ENCODE measurements at places on chromosomes 12 and 14.

- no peak for DNase-seq
Observed at GRCh38 chr14:98999901-99000300, 272.1 kb downstream of the BCL11B start.

DNA sequence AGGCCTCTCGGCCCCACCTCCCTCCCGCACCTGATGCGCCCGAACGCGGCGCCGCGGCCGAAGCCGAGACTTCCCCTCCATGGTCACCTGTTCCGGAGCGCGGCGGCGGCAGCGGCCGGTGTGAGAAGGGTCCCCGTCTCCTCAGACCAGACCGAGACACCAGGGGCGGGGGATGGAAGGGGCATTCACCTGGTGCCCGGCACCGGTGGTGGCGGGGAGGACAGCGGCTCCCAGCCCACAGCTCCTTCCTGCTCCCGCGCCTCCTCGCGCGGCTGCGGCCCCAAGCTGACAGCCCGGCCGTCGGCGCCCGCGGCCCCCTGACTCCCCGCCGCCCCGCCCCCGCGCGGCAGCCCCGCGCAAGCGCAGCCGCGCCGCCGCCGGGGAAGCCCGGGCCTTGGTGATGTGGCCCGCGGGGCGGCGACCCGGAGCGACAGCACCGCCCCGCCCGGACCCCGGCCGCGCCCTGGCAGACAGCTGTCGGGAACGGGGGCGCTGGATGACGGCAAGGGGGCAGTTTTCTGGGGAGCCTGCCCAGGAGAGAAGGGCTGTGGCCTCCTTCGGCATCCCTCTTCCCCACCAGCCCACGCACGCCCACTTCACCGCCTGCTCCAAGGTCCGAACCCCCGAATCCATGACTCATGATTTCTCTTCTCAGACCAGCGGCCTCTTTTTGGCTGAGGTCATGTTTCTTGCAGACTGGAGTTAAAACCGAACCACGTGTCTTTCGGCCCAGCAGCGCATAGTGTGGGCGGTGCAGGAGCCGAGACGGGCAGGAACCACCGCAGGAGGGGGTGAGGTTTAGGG lies at the start of gene SLC41A2:
SLC41A2 (minus strand) TSS at position 290 of the 804 bp plus-strand sequence. CDS start 29,763 bp downstream, outside the sequence.
- DNase-seq, result peak; percentile 87

DNA sequence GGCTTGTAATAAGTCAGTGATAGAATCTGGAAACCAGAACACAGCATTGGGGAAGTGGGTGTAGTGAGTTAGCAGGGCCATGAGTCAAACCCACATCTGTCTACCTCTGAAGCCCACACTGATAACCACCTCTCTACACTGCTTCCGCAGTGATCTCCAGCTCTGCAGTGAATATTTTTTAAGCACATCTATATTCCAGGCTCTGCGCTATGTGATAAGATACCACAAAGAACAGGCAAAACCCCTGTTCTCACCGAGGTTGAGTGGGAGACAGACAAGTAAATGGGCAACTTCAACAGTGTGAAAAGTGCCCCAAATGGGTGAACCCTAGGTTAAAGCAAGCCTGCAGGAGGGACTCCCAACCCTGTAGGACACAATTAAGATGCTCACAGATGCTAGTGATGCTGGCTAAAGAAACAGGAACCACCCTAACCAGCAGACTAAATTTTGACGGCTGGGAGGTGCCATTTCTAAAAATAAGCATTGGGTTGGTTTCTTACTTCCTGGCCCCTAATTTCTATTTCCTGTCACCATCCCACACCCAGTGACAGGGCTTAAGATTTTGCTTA lies 375.0 kb downstream of the DPF3 start:
- DNase-seq, result no peak

DNA sequence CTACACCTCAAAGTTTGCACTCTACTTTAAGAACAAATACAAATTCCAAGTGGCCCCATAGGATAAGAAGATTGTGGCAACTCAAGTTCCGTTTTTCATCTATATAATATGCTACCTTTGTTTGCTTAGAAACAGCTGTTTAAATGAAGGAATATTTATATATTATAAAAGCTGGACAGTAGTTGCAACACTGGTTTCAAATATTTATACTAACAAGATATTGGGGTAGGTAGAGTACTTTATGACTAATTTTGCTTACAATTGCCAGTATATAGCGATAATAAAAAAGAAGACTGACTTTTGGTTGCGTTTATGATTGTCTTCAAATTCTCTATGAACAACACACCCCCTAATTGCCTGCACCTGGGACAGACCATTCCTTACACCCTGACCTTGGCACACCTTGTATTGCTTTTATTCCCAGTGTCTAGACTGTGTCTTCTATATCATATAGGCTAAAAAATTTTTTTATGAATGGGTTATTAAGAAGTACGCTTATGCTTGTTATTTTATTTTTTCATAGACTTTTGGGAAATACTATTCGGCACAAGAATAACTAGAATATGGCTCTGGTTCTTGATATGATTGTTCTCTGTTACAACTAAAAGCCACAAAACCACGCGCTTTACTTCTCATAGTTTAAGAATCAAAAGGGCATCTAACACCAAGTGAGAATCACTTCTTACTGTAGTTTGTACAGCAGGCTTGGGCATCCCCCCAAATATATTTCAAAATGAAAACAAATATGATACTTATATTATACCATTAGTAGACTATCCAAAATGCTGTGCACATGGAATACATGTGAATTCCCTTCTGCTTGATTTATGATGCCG lies 455.4 kb upstream of the DCN start:
- DNase-seq, result no peak

DNA sequence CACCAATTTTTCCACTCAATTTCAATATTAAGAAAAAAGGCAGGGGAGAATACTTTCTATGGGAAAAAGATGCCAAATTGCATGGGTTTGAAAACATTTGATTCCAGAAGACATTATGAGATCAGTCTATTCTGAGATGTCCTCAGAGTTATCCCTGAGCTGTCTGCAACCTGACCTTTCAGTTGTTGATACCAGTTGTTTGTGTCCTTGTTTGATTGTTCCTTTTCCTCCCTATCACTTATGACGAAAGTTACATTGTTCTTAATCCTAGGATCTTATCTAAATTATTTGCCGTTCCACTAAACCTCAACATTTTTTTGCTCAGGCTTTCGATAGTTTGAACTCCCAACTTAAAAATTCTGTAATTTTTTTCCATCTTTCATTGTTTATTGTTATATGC lies 336.3 kb upstream of the NOVA1 start:
- no peak for DNase-seq

GRCh38 chr12:69473262-69473661 lies 3.1 kb downstream of the FRS2 start:
- no peak for DNase-seq

GRCh38 chr12:7869137-7869536 lies 3.6 kb downstream of the SLC2A14 start:
- no peak for DNase-seq

- DNase-seq, result no peak
Observed at GRCh38 chr12:117792471-117792870, 176.3 kb downstream of the KSR2 start.

- no peak for DNase-seq
Observed at GRCh38 chr14:50366589-50366988, 30.1 kb downstream of the CDKL1 start.

DNA sequence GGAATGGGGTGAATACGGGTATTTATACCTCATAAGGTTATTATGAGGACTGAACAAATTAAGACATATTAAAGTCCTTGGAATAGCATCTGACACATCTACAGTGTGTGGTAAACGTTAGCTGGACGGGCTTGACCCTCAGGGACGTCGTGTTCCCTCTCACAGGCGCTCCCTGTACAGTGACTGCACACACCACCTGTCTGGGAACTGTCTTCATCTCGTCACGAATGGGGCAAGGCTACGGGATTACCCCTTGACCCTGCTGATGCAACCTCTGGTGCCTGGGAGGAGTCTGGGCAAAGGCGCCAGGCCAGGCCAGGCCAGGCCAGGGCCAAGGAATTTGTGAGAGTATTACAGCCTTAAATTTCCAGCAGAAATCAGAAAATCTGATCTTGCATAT lies 191.1 kb downstream of the CALM1 start:
- DNase-seq, result no peak

- DNase-seq, result no peak
Observed at GRCh38 chr12:132954471-132955048, 1.5 kb downstream of the ZNF605 start.

DNA sequence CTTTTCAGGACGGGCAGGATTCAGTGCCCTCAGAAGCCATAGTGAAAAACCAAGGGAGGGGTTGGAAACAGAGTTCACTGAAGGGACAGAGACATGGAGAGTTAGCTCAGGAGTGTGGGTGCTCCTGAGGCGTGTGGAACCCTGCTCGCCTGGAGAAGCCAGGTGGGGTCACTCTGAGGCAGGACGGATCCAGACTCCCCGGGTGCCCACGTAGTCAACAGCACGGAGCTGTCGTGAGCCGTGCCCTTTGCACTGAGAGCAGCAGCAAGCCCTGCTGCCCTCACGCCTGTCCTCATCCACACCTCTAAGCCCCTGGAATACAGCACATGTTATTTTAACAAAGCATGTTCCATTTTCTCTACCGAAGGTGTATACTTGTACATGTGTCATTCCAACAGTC lies 114.7 kb downstream of the FBXL14 start:
- DNase-seq, result no peak

DNA sequence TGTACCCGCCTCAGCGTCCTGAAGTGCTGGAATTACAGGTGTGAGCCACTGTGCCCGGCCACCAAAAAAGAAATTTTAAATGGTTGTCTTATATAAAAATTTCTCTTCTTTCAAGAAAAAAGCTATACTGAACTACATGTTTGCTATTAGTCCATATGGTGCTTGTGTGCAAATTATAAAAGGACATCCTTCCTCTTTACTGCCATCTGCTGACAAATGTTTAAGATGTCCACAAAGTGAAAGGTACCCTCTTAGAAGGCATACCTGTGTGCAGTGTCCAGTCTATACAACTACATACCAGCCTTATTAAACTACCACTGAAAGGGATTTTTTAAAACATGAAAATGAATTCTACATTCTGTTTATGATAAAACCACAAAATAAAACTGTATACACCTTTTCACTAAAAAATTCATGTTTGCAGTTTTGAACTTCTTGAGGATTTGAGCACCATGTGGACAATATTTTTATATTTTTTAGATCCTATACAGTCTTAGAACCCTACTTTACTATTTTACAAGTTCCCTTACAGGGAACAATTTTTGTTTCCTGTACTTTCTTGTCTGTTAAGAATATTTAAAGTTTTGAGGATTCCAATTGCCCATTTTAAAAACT lies 32.8 kb upstream of the TOMM20L start:
- DNase-seq, result no peak

DNA sequence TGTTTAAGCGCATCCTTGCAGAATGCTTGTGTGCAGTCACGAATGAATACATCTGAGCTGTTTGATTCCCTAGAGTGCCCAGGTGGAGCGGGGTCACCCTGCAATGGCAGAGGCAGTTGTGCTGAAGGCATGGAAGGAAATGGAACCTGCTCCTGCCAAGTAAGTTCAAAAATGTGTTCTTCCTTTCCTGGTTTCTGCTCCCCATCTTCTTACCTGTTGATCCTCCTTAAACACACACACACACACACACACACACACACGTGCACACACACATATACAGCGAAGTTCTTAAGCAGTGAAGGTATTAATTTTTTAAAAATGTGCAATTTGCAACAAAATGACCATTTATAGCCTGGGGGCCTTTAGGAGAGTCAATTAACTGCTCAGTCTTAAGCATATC lies 33.3 kb downstream of the STAB2 start:
- DNase-seq, result no peak

DNA sequence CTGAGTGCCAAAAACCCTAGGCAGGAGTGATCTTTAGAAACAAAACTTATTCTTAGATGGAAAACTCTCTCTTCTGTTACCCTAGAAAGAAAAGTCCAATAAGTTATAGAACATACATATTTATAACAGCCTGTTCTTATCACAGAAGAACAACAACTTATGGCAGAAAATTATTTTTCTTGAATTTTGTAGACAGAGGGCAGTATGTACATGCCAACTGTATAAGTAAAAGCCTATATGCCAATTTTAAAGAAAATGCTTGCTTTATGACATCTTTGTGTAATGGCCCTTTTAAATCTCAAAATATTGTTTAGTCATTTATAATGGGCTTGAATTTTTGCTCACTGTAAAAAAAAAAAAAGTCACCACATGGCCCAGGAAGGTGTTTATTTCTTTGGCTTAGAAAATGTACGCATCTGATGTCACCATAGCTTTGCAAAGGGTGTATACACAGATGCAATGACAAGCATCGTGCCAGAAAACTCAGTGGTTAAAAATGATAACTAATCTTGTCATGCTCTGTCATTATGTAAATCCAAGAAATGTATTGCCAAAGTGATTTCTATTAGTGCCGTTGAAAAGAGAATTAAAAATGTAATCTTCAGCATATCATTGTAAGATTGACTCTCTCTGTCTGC lies 38.3 kb upstream of the GRIP1 start:
- DNase-seq, result no peak

GRCh38 chr12:111440631-111441030 lies 34.9 kb downstream of the SH2B3 start:
- no peak for DNase-seq

- DNase-seq, result no peak
Observed at GRCh38 chr12:70948976-70949336, 28.4 kb upstream of the PTPRR start.

GRCh38 chr14:24059841-24060388 lies 8.1 kb downstream of the CARMIL3 start:
- DNase-seq, result no peak

GRCh38 chr12:19763488-19763887 lies 324.2 kb downstream of the AEBP2 start:
- no peak for DNase-seq

DNA sequence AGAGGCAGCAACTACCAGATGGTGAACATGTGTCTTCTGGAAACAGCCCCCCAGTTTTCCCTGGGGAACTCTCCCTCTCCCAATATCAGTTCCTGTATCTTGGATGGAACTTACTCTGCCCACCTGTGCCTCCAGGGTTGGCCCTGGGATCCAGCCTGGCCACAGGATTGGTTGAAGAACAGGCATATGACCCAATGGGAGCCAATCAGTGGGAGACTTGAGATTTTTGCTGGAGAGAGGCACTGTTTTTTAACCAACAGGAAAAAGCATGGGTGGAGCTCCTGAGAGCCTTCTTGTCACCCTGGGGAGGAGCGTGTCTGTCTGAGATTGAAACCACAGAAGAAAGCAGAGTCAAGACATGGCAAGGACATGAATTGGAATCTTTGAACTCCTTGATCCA lies 33.6 kb upstream of the COX6A1 start:
- DNase-seq, result no peak

GRCh38 chr14:104030958-104031357 lies 54.5 kb upstream of the ASPG start:
- no peak for DNase-seq

GRCh38 chr14:69325086-69325485 lies 65.1 kb downstream of the GALNT16 start:
- DNase-seq, result no peak

DNA sequence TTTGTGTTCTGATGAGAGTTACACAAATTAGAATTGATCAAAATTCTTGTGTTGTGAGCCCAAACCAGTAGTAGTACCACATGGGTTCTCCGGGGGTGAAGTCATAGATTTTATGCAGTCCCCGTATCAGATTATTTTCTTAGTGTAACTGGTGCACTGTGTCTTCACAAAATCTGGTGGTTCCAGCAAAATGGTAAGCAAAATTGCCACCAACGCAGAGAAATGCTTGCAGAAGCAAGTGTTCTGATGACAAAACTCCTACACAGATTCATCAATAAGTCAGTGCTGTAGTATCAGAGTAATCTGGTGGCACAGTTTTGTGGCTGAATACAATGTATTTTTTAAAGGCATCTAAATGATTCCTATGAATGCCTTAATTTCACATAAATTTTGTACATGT lies 1.3 kb upstream of the CACNA2D4 start:
- DNase-seq, result no peak
